ENCODE measurements at places on chromosomes 5 and 9.
A peak's percentile ranks its signal among the peaks of the same experiment; 100 is the strongest.

DNA sequence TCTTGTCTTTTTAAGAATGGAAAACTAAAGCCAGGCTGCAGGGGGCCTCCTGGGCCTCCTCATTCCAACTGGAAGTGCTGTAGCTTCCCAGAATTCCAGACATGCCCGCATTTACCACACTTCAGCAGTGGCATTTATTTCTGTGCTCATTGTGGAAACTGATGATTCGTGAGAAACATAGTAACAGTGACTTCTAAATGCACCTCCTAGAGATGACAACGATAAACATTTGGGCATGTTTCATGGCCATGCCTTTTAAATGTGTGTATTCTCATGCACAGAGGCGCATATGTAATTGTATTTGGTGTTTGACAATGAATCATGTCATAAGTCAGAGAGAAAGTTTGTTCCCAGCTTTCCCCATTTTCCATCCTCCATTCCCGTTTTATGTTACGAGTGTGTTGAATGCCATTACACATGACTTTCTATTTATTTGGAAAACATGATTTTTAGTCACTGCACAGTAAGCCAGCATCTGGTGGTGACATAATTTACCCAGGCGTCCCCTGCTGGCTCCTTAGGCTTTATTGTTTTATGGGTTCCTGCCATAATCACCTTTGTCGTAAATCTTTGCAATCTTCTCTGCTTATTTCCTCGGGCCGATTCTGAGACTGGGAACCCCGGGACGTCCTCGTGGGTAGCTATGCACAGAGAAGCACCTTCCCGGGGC is 68.8 kb upstream of the FCN2 start:
- DNase-seq = peak; percentile 86

GRCh38 chr5:161847941-161848391 is at the start of gene GABRA1:
Gene GABRA1, plus strand, starts transcription at chr5:161848120. Its CDS starts 2,691 bp downstream, at chr5:161850811.
- no peak for DNase-seq

DNA sequence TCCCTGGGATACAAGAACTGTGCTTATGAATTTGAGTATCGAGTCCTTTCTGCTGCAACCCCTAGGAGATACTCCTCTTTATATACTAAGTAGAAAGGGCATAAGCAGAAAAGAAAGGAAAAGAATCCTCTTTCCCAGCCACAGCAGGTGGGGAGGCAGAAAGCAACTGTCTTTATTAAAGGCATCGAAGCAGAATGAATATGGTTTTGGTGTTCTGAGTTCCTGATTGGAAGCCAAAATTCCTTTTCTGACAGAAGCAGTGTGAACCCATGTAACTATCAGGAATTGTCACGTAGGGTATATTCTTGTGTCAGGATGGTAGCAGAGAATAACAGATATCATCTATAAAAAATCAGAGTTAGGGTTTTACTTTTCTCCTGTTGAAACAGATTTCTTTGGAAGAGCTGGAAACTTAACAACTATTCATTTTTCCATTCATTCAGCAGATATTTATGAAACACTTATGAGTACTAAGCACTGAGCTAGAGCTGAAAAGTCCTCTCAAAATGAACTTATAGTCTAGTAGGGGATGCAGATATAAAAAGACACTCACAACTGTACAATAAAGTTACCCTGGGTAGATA is 96.5 kb upstream of the LHFPL2 start:
- DNase-seq = no peak

GRCh38 chr5:90395005-90395404 is 14.6 kb downstream of the CETN3 start:
- DNase-seq = no peak

- DNase-seq = peak; percentile 6
Observed at GRCh38 chr9:28365020-28365640, 791.8 kb upstream of the C9orf72 start.

- no peak for DNase-seq
Observed at GRCh38 chr5:43225649-43226245, 33.7 kb downstream of the NIM1K start.

DNA sequence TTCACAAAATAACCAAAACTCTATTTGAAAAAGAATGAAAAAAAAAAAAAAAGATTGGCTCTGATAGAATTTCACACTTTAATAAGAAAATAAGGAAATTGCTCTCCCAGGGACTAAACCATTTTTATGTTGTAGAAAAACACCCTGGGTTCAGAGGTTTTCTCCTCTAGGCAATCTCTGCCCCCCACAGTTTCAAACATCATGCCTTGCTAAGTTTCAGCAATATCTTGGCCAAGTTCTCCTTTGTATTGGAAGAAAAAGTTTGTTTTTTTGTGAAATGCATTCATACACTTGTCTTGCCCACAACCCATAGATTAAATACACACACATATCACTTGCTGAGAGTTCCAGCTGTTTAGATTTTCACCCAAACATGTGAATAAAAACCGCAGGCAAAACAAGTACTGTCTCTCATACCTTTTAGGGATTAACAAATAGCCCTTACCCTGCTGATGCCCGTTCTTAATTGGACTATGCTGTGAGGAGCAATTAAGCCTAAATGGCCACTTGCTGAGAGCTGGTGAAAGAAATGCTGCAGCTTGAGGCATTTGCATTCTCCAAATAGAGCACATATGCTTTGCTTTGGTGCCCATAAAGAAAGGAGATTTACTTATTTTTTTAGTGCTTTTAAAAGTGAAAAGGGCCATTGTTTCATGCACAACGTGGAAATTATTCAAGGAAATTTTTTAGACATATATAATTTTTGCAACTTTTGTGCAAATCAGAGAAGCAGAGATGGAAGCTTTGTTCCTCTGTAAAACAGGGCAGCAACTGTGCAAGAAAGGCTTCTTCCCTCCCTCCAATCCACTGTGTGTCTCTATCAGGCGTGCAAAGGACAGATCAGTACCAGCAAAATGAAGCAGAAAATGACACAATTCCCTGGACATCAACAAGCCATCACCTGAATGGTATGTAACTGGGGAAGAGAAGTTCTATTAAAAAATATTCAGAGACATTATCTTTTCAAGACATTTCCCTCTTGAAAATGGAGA is 262.4 kb upstream of the KIF2A start:
- DNase-seq = no peak

- no peak for DNase-seq
Observed at GRCh38 chr5:18745042-18745987, 1111.1 kb downstream of the TAF11L14 start.

DNA sequence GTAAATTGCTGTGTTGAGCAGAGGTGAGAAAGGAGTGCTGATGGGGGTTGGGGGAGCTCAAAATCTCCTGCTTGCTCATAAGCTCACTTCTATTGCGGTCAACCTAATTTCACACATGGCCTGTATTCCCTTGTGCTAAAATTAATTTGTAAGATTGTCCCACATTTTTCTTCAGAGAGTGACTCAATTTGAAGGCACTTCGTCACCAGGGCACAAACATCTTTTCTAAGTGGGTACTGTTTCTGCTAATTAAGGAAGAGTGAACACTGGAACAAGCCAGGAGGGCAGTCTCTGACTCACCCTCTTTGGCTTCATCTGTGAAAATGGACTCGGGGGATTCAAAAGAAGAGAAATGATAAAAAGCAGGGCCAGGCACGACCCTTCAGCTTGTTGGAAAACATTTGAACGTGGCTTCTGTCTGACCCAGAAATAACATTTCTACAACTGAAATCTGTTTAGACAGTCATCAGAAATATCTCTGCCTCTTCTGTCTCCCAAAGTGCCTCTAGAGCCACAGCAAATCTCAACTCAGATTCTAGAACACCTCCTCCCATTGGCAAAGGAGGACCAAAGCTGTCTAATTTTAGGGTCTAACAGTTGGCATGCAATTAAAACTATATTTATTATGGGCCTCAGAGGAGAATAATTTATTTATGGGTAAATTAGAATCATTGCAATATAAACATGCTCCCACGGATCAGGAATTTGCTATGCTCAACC is 49.8 kb downstream of the FEM1C start:
- peak; percentile 5 for DNase-seq

GRCh38 chr5:174110310-174110709 is 64.8 kb downstream of the NSG2 start:
- DNase-seq = no peak

GRCh38 chr9:116671605-116672004 is 15.5 kb upstream of the TRIM32 start:
- DNase-seq = no peak

- no peak for DNase-seq
Observed at GRCh38 chr5:40958811-40959210, 49.5 kb downstream of the C7 start.

DNA sequence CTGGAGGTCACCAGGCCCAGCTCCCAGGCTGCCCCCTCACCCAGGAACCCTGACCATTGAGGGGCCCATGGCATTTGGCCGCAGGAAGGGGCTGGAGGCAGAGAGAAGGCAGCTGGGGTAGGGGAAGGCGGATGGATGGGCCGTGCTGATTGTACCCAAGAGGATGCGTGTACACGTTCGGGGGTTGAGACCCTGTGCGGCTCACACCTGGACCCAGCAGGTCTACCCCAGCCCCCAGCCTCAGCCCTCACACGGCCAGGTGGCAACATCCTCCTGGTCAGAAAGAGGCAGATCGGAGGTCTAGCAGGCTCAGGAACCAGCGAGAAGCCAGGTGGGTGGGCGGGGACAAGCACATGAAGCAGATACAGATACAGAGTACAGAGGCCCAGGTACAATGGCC is 33.7 kb downstream of the NACC2 start:
- DNase-seq = no peak

DNA sequence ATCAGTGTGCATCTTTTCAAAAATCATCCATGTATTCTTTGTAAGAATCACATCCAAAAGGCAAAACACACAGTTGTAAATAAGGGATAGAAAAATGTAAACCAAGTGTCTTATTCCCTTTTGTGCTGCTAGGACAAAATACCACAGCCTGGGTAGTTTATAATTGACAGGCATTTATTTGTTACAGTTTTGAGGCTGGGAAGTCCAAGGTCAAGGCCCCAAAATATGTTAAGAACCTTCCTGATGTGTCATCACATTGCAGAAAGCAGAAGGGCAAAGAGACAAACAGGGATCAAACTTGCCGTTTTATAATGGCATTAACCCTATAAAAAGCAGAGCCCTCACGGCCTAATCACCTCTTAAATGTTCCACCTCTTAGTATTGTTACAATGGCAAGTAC is 364.8 kb downstream of the MED10 start:
- no peak for DNase-seq

- DNase-seq = peak; percentile 3
Observed at GRCh38 chr5:107917983-107918382, 247.2 kb upstream of the EFNA5 start.

GRCh38 chr5:96412868-96413449 is 20.1 kb downstream of the PCSK1 start:
- no peak for DNase-seq

- peak; percentile 54 for DNase-seq
Observed at GRCh38 chr9:16828340-16829281, 41.9 kb downstream of the BNC2 start.

- no peak for DNase-seq
Observed at GRCh38 chr9:80366626-80367025, 794.9 kb downstream of the TLE4 start.

- DNase-seq = no peak
Observed at GRCh38 chr9:88952086-88952615, 39.1 kb upstream of the S1PR3 start.

- DNase-seq = no peak
Observed at GRCh38 chr5:169777159-169777558, 140.1 kb downstream of the DOCK2 start.

DNA sequence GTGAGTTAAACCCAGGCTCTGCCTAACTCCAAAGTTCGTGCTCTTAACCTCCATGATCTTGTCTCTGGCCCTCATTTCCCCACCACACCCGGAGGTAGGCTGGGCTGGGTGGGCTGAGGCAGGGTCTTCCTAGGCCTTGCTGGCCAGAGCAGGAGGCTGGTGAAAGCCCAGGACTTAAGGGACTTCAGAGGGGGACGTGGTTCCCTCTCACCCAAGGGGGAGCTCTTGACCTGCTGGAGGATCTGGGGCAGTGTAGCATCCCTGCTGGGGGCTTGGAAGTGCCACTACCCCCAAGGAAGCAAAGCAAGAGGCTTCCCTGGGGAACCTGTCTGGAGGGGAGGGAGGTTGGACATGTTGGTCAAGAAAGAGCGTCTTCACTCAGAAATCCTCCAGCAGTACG is 14.7 kb downstream of the PITX1 start:
- DNase-seq = no peak

DNA sequence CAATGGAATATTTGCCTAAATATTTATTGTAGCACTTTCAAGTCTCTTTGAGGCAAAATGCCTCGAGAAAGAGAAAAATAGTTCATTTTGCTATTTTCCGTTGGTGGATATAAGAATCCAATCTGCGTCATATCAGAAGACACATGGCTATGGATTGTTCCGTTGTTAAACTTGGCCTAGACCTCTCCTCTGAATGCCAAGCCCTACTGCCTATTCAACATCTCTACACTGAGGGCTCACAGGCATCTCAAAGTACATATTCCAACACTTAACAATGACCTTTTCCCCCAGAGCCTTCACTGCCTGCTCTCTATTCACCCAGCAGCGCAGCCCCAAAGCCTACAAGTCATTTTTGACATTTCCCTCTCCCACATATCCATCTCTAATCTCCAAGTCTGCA is 350.1 kb downstream of the GLIS3 start:
- peak; percentile 49 for DNase-seq

DNA sequence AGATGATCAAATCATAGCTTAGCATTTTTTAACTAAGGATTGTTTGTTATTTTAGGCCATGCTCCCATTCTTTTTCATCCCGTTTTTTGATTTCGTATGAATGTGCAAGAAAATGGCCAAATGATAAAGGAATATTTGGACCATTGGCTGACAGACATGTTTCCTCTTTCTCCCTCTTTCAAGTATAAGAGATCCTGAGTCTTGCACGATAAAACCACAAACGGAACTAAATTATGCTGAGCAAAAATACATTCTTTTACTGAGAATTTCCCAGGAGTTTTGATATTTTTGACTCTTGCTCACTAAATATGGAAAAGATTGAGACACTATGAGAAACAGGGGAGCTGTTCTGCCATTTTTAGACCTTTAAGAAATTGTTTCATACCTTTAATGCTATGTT is 90.4 kb upstream of the KLF9 start:
- DNase-seq = no peak

GRCh38 chr5:111856876-111857466 is 100.0 kb upstream of the NREP start:
- no peak for DNase-seq

DNA sequence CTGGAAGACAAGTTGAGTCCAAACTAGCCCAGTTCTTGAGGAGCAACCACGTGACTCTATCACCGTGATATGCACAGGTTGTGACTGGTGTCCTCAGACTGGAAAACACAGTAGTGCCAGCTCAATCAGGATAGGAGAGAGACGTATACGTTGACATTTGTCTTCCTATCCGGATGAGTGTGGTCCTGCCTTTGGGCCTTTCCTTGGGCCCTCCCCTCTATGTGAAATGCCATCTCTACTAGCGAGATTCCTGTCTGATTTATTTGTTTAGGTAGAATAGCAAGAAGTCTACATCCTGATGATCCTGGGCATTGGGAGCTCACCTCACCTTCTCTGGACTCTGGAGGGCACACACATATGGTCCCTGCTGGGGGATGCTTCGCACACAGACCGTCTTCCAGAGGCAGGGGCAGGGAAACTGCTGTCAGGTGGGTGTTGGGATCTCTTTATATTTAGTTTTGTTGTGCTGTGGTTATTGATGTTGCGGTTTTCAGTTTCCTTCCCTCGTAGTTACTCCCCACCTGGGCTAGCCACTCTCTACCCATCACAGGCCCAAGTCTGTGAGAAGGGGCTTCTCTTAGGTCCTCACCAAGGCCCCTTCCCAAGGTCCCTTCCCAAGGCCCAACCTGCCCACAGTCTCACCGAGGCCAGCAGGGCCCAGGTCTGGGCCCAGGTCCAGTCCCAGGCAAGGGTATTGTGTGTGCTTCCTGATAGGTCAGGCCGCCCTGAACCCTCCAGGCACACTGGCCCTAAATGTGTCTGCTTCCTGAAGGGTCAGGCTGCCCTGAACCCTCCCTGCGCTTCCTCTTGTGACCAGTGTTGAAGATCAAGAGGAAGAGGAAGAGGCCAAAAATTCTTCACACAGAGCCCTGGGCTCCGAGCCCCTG is 19.0 kb upstream of the SPINK4 start:
- no peak for DNase-seq

Data from amniotic epithelial cell (primary cell).